Esophagus mucosa (tissue), 1 donor: ENCODE measurements at places on chromosomes 5 and 9. TPM values are rescaled to one million over a fixed set of nuclear protein-coding genes. Genes with fewer than 3 reads are reported as not detected.

SPATA31A3 gene
- not detected for total RNA-seq

N4BP3 gene
- total RNA-seq, result 16.5 TPM

EIF4EBP3 gene
- total RNA-seq, result 20.7 TPM

PDE6A gene
- total RNA-seq, result 0.48 TPM

HAVCR2 gene
- total RNA-seq, result 0.88 TPM

TSSK1B gene
- 0.48 TPM for total RNA-seq

PCDHGA1 gene
- 0.40 TPM for total RNA-seq

FRMD3 gene
- total RNA-seq, result 0.60 TPM

FOXD4 gene
- 0.28 TPM for total RNA-seq

KLF4 gene
- total RNA-seq, result 113 TPM

SOHLH1 gene
- total RNA-seq, result not detected

KCNMB1 gene
- total RNA-seq, result 0.64 TPM

PNPLA7 gene
- 1.0 TPM for total RNA-seq

F12 gene
- 32.8 TPM for total RNA-seq

NUTM2F gene
- not detected for total RNA-seq

PDE4D gene
- 7.3 TPM for total RNA-seq

SHC3 gene
- 1.4 TPM for total RNA-seq

SPAG8 gene
- total RNA-seq, result 0.20 TPM

TRIM7 gene
- total RNA-seq, result 36.9 TPM

NMUR2 gene
- total RNA-seq, result not detected

DNAH5 gene
- 0.52 TPM for total RNA-seq

PCDHGB7 gene
- total RNA-seq, result 3.3 TPM

TNFSF15 gene
- 1.7 TPM for total RNA-seq

DRD1 gene
- not detected for total RNA-seq

TYRP1 gene
- total RNA-seq, result not detected

TNIP1 gene
- total RNA-seq, result 71.5 TPM

PLGRKT gene
- 28.1 TPM for total RNA-seq

OCLN gene
- 58.1 TPM for total RNA-seq

PHF24 gene
- total RNA-seq, result 0.48 TPM

ACOT12 gene
- total RNA-seq, result not detected

ADAMTS12 gene
- 0.52 TPM for total RNA-seq

LRRTM2 gene
- total RNA-seq, result 0.20 TPM

CCL27 gene
- total RNA-seq, result 0.20 TPM

DAB2IP gene
- total RNA-seq, result 46.0 TPM

PAEP gene
- total RNA-seq, result not detected

NRARP gene
- total RNA-seq, result 20.4 TPM
